ENCODE measurements at places on chromosomes 5 and 9. TPM values are rescaled to one million over a fixed set of nuclear protein-coding genes. Genes with fewer than 3 reads are reported as not detected.

DNA sequence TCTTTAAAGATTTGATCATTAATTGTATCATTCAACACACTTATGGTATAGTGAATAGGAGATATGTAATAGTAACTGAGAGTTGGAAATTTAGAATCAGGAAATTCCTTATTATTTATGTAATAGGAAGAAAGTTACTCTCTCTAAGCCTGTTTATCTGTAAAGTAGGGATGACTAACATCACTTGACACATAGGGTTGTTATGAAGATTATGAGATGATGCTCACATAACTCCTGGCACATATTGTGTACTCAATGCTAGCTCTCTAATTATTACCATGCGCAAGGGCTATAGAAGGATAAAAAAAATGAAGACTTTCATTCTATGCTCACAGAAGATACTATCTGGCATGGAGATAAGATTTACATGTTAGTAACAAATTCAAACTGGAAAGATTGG, 149.9 kb downstream of the ISOC1 start:
- no peak overlapping the region for H3K4me3 ChIP-seq
- no peaks in the 10 kb centered on the region for H3K4me1 ChIP-seq
- H3K27me3 ChIP-seq, result no peaks in the 10 kb centered on the region
- no peak overlapping the region for H3K27ac ChIP-seq

GRCh38 chr5:142548739-142549275, 137.1 kb downstream of the FGF1 start:
- H3K4me1 ChIP-seq, result no peaks in the 10 kb centered on the region
- H3K27me3 ChIP-seq, result no peaks in the 10 kb centered on the region
- no peak overlapping the region for H3K4me3 ChIP-seq

- H3K27ac ChIP-seq, result no peak overlapping the region
- H3K36me3 ChIP-seq, result no peaks in the 10 kb centered on the region
- H3K27me3 ChIP-seq, result no peaks in the 10 kb centered on the region
Observed at GRCh38 chr5:53871050-53871449, 310.6 kb downstream of the NDUFS4 start.

DNA sequence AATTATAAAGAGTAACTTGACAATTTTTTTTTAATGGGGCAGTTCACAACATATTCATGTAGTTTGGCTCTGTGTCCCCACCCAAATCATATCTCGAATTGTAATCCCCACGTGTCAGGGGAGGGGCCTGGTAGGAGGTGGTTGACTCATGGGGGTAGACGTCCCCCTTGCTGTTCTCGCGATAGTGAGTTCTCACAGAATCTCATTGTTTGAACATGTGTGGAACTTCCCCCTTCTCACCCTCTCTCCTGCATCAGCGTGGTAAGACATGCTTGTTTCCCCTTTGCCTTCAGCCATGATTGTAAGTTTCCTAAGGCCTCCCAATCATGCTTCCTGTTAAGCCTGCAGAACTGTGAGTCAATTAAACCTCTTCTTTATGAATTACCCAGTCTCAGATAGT, 40.7 kb downstream of the FBXW11 start:
- H3K27ac ChIP-seq, result no peak overlapping the region
- no peak overlapping the region for H3K4me3 ChIP-seq
- no peaks in the 10 kb centered on the region for H3K27me3 ChIP-seq
- peaks cover 15% of the 10 kb centered on the region for H3K4me1 ChIP-seq

GRCh38 chr9:73259086-73259696, 107.5 kb downstream of the ANXA1 start:
- H3K4me1 ChIP-seq, result no peaks in the 10 kb centered on the region

- DNase-seq, result peak; percentile 63
- H3K4me1 ChIP-seq, result peaks cover 6% of the 10 kb centered on the region
- H3K27ac ChIP-seq, result peak overlapping the region; percentile 87
- H3K4me3 ChIP-seq, result peak overlapping the region; percentile 87
Observed at GRCh38 chr5:181190711-181191525, 14.1 kb downstream of the TRIM7 start.

- no peak overlapping the region for H3K4me3 ChIP-seq
- no peaks in the 10 kb centered on the region for H3K27me3 ChIP-seq
- no peaks in the 10 kb centered on the region for H3K4me1 ChIP-seq
- no peak for DNase-seq
Observed at GRCh38 chr5:68771732-68772131, 322.1 kb upstream of the SLC30A5 start.

- no peak overlapping the region for H3K27ac ChIP-seq
- no peak overlapping the region for H3K4me3 ChIP-seq
- peaks cover 33% of the 10 kb centered on the region for H3K4me1 ChIP-seq
- H3K27me3 ChIP-seq, result no peaks in the 10 kb centered on the region
- no peaks in the 10 kb centered on the region for H3K36me3 ChIP-seq
- peak; percentile 64 for DNase-seq
Observed at GRCh38 chr5:1127959-1128785, 16.3 kb upstream of the SLC12A7 start.

GRCh38 chr5:34005681-34006080, 2.2 kb downstream of the AMACR start:
- H3K4me3 ChIP-seq, result no peak overlapping the region
- DNase-seq, result no peak
- no peaks in the 10 kb centered on the region for H3K27me3 ChIP-seq
- H3K36me3 ChIP-seq, result no peaks in the 10 kb centered on the region

GRCh38 chr9:130331573-130331972, 66.0 kb downstream of the HMCN2 start:
- DNase-seq, result peak; percentile 37
- H3K36me3 ChIP-seq, result no peaks in the 10 kb centered on the region
- no peak overlapping the region for H3K4me3 ChIP-seq
- H3K27ac ChIP-seq, result no peak overlapping the region

DNA sequence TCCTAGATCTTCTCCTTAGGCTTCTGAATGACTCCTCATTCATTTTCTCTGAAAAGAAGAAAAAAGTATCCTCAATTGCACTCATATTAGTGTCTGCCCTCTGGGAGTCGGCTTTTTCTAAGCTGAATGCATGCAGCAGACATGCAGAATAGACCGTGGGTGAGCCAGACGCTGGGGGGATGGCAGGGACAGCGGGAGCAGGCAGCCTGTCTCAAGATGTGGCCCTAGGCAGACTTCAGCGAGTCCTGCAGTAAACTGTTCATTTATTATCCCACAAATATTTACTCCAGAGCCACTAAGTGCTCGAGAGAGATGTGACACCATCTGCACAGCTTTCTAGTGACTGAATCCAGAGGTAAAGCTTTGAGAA, 164.9 kb upstream of the RAI14 start:
- no peak for DNase-seq
- H3K4me3 ChIP-seq, result no peak overlapping the region
- H3K4me1 ChIP-seq, result peaks cover 8% of the 10 kb centered on the region
- H3K36me3 ChIP-seq, result no peaks in the 10 kb centered on the region
- H3K27ac ChIP-seq, result no peak overlapping the region
- no peaks in the 10 kb centered on the region for H3K27me3 ChIP-seq

DNA sequence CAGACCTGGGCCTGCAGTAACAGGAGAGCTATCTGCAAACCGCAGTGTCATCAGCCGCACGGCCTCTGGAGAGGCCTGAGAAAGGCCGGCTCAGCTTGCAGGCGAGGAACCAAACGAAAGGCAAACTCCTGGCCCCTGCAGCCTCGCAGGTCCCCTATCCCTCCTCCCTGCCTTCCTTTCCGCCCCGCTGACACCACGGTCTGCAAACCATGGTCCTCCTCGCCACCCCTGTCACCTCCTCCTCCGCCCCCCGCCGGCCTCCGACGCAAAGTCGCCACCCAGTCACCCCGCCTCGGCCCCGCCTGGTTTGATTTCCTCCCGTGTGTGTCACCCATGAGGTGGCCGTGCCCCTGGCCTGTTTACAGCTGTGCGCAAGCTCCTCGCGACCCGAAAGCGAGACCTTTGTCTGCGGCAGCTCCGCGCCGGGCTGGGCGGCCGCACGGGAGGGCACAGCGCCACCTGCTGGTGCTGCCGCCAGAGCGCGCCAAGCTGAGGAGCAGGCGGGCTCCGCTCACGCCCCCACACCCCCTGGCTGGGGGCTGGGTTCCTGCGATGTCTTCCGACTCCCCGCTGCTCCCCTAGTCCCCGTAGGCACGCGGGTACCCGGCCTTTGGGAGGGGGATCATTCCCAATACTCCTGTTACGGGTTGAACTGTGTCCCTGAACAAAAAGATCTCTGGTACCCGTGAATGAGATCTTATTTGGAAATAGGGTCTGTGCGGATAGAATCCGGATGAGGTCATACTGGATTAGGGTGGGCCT, 19.4 kb downstream of the GBGT1 start:
- H3K4me1 ChIP-seq, result peaks cover 26% of the 10 kb centered on the region
- no peak overlapping the region for H3K27ac ChIP-seq
- H3K27me3 ChIP-seq, result no peaks in the 10 kb centered on the region
- H3K36me3 ChIP-seq, result no peaks in the 10 kb centered on the region
- H3K4me3 ChIP-seq, result peak overlapping the region; percentile 32

IFNA2 gene
- 1.3 TPM for total RNA-seq

CCNJL gene
- total RNA-seq, result 47.0 TPM

NUTM2F gene
- total RNA-seq, result 1.1 TPM

MOB3B gene
- total RNA-seq, result 23.2 TPM

SUSD3 gene
- total RNA-seq, result 537 TPM

OSTF1 gene
- total RNA-seq, result 25.6 TPM

SLC36A2 gene
- total RNA-seq, result 0.43 TPM

SEMA5A gene
- total RNA-seq, result 5.4 TPM

All from testis (tissue), 5 donors.